Activated naive CD4-positive, alpha-beta T cell treated with Interleukin-2 at 50 U/mL for 16 hours (primary cell): ENCODE measurements at places on chromosomes 2 and 18.

DNA sequence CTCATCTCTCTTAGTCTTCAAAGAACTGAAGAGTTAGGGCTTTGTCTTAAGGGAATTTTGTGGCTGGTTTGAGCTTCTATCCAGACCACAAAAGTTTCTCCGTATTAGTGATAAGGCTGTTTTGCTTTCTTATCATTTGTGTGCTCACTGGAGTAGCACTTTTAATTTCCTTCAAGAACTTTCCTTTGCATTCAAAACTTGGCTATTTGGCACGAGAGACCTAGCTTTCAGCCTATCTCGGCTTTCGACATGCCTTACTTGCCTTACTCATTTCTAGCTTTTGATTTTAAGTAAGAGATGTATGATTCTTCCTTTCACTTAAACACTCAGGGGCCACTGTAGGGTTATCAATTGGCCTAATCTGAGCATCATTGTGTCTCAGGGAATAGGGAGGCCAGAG is 29.9 kb downstream of the HDHD2 start:
- no peak for DNase-seq

DNA sequence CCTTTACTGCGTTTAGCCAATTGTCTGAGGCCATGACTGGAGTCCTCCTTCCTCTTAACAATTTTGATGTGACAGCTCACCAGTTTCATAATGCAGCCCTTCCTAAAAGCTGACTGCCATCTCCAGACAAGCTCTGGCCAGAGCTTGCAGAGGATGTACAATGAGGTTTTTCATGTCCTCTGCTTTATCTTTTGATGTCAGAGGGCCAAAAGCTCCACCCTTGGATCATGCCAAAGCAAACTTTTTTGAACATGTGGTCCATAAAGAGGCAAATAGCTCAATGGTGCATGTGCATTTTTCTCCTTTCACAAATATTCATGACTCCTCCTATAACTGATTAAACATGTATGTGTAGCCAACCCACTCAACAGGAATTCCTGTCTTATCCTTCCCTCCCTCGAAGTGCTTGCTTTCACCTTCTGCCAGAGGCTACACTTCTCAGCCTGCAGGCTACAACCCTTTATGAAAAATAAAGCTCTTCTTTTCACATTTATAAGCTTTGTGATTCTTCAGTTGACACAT is 266.2 kb downstream of the FBXO15 start:
- DNase-seq, result no peak

DNA sequence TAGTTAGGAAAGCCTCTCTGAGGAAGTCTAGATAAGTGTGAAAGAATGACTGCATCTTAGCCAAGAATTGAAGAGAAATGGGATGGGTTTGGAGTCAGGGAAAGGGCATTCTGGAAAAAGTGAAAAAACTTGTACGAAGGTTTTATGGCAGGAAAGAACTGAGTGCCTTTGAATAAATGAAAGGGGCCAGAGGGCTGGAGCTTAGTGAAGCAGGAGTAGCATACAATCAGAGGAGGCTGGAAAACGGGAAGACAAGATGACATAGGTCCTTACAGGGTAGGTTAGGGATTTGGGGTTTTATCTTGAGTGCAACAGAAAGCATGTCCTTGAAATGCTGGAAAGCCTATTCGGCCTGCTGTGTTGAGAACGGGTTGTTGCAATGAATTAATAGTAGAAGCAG is 152.6 kb upstream of the RND3 start:
- DNase-seq, result no peak

- no peak for DNase-seq
These were observed 65.3 kb downstream of the SMAD2 start for GRCh38 chr18:47865183-47865582.

DNA sequence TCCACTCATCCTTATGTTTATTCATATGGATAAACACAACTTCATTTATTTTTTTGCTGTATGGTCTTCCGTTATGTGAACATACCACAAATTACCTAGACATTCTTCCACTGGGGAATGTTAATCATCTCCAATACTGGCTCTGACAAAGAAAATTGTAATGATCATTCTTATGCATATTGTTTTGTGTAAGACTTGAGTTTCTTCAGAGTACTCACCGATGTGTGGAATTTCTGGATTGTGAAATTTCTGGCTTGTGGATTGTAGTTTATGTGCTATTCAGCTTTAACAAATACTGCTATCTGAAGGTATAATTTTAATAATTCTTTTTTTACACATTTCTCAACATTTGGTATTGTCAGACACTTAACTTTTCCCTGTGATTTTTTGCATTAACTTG is 212.2 kb upstream of the THUMPD2 start:
- DNase-seq, result no peak
